ENCODE measurements at places on chromosomes 6 and 20.

- no peak for DNase-seq
Measured at GRCh38 chr20:4226330-4227084, 211.1 kb upstream of the RNF24 start.

- DNase-seq = no peak
Measured at GRCh38 chr6:56349194-56349593, 101.8 kb upstream of the COL21A1 start.

DNA sequence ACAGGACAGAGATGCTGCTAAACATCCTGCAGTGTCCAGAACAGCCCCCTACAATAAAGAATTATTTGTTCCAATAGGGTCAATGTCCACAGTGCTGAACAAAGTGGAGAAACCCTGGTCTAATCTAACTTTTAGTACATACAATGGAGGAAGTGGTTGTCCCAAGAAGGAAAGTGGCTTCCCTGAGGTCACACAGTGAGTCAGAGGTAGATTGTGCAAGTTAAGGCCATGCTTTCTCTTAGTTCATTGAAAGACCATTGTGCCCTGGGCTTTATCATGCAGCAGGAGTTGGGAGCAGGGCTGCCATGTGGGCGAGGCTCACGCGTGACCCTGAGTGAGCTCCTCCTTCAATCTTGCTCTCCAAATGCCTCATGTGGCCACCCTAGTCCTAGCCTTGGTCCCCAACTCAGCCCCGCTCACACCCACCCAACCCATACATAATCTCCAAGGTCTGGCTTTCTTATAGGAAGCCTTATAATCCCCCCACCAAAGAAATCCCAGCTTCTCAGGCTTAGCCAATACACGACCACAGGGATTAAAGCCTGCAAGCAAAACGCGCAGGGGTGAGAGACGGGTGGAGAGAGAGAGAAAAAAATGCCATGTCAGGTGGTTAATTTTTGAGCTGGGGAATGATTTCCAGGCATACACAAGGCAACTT lies 19.9 kb downstream of the SLC13A3 start:
- no peak for DNase-seq

DNA sequence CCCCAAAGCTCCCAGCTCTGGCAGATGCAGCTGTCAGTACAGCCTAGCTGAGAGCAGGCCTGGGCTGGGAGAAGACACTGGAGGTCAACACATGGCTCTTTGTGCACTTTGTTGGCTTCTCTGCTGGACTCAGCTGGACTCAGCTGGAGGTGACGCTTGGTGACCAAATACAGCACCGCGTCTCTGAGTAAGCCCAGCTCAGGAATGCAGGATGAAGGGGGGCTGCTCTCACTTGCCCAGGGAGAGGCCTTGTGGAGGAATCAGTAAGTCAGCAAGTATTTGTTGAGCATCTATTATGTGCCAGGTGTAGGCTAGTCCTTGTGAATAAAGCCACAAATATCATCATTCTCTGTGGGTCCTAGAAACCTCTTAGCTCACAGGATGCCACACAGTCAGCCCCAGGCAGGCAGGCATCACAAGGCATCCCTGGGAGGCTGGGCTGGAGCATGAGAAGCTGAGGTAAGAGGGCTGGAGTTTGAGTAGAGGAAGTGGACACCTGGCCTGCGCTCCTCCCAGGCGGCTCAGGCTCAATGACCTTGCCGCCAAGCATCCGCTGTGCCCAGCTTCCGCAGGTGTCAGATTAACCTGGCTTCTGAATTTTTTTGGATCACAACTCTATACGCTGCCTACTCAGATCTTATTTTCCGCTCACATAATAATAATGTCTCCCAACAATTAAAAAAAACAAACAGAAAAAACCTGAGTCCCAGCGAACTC lies 95.4 kb downstream of the TMEM170B start:
- no peak for DNase-seq

- no peak for DNase-seq
Measured at GRCh38 chr6:37761554-37762271, 57.8 kb upstream of the ZFAND3 start.

- no peak for DNase-seq
Measured at GRCh38 chr20:47847884-47848485, 62.7 kb upstream of the SULF2 start.

- no peak for DNase-seq
Measured at GRCh38 chr6:5663259-5663658, 343.5 kb downstream of the NRN1 start.
